H1 (cell line): ENCODE measurements at places on chromosomes 1 and 21.

DNA sequence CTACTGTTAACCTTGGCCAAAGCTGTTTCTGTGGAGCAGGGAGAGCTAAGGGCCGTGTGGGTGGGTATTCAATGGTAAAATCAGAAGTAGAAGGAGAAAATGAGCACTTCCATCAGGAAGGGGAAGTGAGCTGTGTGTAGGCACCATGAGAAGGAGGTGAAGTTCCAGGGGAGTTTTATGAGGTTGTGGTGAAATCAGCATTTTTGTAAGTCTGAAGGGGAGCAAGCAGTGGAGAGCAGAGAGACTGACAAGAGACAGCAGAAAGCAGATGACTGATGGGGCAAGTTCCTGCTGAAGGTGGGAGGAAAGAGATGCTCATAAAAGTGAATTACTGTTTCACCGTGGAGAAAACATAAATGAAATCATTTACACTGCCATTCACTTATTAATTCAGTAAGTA, 2.7 kb upstream of the GPR88 start:
- no peak for DNase-seq

DNA sequence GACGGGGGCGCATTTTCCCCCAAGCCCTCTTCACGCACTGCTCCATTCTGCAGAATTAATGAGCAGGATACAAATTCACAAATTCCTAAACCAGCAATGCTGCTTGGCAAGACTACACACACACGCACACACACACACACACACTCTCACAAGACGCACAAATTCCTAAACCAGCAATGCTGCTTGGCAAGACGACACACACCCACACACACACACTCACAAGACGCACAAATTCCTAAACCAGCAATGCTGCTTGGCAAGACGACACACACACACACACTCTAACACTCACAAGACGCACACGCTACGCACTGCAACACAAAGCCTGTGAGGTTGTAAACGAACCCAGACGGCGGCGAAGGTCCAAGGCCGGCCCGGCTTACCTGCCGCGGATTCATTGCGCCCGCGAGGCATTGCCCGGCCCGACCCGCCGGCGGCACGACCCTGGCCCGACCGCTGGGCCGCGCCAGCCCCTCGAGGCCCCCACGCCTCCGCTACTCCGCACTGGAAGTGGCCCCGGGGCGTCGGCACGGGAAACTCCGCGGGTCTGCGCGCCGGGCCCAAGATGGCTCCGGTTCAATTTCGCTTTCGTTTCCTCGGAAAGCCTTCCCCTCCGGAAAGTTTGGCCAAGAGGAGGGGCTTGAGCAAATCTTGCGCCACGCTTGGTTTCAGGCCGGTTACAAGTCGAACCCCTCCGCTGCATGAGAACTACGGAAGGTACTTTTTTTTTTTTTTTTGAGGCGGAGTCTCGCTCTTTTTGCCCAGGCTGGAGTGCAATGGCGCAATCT, at the start of gene ADAR:
TSS of gene ADAR (minus strand) at position 578 of the 788 bp plus-strand sequence. CDS start at position 398, 180 bp downstream.
- no peak for DNase-seq

- no peak for DNase-seq
These were observed 143.2 kb upstream of the BACE2 start for GRCh38 chr21:41024746-41025254.

- DNase-seq, result no peak
These were observed 33.8 kb downstream of the NECAP2 start for GRCh38 chr1:16474166-16474800.

DNA sequence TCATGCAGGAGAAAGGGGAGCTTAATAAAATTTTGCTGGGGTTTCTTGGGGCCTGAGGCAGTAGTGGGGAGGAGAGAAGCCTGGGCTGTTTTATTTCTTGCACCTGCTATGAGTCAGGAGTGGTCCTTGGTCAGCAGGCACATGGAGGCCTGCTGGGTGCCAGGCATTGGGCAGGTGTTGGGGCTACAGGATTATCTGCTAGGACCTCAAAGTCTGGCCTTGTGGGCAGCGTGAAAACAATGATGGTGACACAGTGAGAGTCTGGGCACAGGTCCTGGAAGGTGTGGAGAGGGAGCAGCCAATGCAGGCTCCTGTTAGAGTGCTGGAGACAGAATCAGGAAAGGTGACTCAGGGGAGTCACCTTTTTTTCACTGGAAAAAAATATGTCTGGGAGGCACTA, 17.2 kb downstream of the ROR1 start:
- DNase-seq, result no peak

DNA sequence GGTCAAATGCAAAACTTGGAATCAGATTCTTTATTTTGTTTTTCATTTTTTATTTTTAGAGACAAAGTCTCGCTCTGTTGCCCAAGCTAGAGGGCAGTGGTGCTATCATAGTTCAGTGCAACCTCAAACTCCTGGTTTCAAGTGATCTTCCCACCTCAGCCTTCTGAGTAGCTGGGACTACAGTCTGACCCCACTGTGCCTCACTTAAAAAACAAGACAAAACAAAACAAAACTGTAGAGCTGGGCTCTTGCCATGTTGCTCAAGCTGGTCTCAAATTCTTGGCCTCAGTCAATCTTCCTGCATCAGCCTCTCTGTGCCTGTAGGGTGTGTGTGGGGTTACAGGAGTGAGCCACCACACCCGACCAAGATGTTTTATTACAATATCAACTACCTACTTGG, 396.0 kb upstream of the USP24 start:
- no peak for DNase-seq

- no peak for DNase-seq
These were observed 165.8 kb upstream of the HMCN1 start for GRCh38 chr1:185568155-185569123.

DNA sequence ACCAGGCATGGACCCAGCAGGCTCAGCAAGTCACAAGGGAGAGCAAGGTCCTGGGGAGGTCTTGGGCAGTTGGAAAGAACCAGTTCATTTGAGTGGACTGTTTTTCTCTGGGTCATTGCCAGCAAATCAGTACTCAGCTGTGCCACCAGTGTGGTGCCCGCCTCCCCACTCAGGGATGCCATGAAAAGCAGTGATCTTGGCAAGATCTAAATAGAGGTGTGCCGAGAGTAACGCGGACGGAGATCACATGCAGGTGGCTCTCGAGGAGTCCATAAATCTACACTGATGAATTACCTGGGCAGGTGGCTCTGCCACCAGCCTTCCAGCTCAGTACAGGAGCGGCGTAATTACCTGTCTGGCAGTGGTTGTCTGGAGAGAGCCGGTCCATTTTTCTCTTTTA, 642.2 kb downstream of the PTPRU start:
- DNase-seq, result no peak

DNA sequence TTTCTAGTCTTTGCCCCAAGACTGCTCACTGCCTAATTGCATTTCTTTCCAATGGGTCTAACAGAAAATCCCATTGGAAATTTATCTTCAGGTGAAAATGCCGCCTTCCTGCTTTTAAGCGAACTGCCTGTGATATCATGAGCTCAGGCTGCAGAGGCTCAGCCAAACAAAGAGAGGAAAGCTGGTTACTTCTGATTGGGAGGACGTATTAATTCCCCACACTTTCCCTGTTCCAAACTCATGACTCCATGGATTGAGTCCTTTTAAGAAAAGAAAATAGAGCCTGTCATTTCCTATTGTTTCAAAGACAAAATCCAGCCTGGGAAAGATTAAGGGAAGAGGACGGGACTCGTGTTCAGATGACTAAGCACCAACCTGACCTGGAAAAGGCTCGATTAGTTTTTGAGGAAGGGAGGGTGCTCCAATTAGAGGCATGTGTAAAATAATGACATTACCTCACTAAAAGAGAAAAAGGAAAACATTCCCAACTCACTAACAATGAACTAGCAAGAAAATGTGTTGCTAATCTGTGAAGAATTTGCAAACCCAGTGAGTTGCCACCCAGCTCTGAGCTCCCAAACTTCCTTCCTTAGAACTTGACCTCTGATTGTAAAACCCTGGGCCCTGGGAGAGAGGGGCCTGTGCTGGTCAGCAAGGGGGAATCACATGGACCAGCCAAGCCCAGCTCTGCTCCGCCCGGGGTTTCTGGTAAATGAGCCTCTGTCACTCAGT, 61.2 kb downstream of the TCP10L start:
- DNase-seq, result no peak

DNA sequence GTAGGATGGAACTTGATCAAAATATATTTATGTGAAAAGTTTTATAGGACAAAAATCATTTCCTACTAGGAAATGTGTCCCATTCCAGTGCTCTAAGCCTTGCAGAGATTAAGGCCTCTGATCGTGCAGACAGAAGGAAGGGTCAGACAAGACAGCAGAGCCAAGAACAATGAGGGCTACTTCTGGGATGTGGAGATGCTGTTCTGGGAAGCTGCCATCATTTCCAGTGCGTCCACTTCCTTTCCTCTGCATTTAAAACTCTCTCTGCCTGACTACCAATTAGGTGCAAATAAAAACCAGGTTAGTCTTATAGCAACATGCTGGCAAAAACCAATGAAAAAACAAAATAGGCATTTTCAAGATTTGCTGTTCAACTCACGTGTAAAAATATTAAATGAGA, 36.1 kb downstream of the BEND5 start:
- no peak for DNase-seq

DNA sequence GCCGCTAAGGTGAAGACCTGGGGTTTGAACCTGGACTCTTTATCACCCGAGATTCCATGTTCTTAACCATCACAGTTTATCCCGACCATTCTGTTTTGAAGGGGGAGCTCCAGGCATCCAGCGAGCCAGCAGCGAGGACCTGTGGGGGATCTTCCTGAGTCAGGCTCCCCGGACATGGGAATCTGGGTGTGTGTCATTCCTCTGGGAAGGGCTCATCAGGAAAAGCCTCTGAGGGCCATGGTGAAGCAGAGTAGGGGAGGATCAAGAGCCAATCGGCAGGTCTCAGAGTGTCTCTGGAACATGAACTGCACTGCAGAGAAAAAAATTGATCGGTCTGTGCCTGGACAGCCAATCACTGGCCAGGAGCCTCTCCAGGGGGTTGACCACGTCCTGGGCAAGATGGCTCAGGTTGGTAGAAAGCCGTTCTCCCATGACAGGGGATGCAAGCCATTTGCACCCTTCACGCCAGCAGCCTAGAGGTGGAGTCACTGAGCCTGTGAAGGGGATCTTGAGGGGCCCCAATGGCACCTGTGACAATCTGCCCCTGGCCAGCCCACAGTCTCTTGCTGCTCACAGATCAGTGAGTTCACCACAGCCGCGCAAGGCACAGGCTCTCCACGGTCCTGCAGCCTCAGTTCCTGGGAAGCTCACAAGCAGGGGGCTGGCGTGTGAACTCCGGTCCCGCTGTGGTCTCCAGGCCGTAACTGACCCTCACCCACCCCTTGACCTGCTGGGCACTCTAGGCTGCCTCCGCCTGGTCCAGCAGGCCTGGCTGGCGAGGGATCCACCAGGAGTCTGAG, 20.4 kb upstream of the ACTRT2 start:
- DNase-seq, result no peak

- no peak for DNase-seq
These were observed 2.7 kb downstream of the CPTP start for GRCh38 chr1:1327291-1327690.

DNA sequence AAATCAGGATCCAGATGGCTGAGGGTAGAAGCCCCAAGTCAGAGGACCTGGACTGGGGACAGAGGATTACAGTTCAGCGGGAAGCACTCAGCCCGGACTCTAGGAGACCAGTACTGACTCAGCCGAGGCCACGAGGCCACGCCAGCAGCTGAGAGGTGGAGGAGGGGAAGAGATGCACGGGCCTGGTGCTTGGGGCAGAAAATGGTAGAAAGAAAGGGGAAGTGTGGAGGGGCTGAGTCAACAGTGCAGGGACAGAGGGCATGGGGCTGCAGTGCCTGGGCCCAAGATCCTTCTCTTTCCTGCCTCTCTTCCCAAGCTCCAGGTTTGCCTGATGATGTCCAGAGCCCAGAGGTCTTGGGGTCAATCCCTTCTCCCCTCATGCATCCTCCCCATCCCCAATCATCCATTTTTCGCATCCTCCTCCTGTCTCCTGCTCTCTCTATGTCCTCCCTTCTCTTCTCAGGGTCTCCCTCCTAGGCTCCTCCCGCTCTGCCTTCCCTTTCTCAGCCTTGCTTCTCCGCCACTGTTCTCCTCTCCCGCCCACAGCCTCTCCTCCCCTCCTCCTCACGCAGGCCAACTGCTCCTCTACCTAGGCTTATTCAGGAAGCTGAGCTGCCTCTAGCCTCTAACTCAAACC, 7.7 kb downstream of the ARHGEF2 start:
- no peak for DNase-seq

- no peak for DNase-seq
These were observed 5.5 kb downstream of the CACYBP start for GRCh38 chr1:175005085-175005783.

DNA sequence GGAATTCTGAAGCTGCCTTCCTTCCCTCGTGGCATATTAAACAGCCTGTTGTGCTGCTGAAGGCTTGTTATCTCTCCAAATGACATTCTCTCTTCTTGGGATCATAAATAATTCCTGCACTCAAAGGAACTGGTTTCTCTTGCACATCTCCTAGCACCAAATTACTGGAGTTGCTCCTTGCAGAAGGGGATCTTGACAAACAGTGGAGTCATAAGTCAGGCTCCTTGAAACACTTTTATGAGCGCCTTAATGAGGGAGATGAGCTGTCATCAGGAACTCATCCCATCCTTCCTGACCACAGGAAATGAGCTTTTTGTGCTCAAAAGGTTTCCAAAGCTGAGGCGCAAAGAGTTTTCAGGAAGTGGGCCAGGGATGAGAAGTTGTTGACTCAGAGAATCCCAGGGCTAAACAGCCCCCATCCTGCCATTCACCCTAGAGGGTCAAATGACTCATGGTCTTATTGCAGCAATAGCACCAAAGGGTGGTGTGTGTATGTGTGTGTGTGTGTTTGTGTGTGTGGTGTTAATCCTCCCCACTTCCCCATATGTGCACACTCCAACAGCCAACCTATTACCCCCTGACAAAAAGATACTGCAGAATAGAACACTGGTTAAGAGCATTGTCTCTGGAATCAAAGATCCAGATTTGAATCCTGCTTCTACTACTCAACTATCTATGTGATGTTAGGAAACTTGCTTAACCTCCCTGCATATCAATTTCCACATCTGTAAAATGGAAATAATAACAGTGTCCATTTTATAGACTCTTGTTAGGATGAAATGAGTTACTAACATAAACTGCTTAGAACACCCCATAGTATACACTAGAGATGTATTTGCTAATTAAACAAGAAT, 2.8 kb upstream of the PHC2 start:
- no peak for DNase-seq

DNA sequence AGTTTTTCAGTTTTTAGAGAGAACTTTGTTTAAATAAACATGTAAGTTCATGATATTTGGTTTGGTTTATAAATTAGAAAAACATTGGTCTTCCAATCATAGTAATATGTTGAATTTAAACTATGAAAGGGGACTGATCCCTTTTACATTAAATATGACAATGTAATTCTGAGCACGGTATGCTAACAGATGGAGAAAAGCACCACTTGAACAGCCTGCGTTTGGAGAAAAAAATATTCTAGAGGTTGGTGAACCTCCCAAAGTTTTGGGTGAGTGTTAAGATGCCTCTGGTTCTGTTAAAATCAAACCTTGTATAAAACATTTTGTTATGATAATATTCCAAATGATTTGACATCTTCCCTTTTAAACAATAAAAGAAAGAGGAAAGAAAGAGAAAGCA, 123.9 kb downstream of the SDCCAG8 start:
- DNase-seq, result no peak
